Chondrocyte (in vitro differentiated cells): ENCODE measurements at places on chromosomes 11 and 22. TPM values are rescaled to one million over a fixed set of nuclear protein-coding genes. Genes with fewer than 3 reads are reported as not detected.

DNA sequence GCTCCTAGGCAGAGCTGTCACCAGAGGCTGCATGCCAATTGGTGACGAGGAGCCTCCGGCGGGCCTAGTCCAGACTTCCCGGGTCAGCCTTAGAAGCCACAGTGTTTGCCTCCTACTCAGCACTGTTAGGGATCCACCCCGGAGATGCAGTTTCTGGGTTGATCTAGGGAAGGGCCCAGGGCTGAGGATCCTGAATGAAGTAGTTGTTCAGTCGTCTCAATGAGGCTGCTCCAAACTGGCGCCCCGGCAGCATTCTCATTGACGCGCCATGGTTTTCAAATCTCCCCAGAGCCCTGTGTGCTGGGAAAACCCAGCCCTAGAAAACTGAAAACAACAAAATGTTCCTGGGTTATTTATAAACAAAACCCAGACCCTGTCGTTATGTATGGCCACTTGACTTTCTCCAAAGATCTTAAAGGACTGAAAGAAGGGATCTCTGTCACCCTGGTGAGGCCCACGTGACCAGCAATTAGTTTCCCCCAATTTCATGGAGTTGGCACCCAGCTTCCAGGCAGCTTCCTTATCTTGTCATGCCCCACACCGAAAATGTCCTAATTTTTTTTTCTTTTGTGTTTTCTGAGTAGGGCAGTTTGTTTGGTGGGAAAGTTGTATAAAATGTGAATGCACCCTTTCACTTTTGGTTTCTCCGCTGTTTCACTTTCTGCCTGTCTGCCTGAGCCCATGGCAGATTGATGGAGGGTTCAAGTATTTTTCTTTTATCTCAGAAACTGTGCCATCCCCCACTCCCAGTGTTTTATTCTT is 2.0 kb upstream of the EHD1 start:
- no peaks in the 10 kb centered on the region for H3K27me3 ChIP-seq

DNA sequence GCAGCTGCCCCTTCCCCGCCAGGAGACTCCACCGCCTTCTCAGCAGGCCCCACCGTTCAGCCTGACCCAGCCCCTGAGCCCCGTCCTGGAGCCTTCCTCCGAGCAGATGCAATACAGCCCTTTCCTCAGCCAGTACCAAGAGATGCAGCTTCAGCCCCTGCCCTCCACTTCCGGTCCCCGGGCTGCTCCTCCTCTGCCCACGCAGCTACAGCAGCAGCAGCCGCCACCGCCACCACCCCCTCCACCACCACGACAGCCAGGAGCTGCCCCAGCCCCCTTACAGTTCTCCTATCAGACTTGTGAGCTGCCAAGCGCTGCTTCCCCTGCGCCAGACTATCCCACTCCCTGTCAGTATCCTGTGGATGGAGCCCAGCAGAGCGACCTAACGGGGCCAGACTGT is 42.6 kb downstream of the PPP2R1B start:
- no peaks in the 10 kb centered on the region for H3K27me3 ChIP-seq
- H3K4me3 ChIP-seq = no peak overlapping the region
- no peak overlapping the region for H3K27ac ChIP-seq
- H3K4me1 ChIP-seq = peaks cover 11% of the 10 kb centered on the region
- no peak for DNase-seq
- peaks cover 32% of the 10 kb centered on the region for H3K36me3 ChIP-seq

- DNase-seq = no peak
- H3K36me3 ChIP-seq = no peaks in the 10 kb centered on the region
- H3K4me3 ChIP-seq = no peak overlapping the region
- H3K4me1 ChIP-seq = peaks cover 52% of the 10 kb centered on the region
- peak overlapping the region; percentile 69 for H3K27ac ChIP-seq
- H3K27me3 ChIP-seq = no peaks in the 10 kb centered on the region
Measured at GRCh38 chr22:30225220-30225927, 21.2 kb downstream of the LIF start.

DNA sequence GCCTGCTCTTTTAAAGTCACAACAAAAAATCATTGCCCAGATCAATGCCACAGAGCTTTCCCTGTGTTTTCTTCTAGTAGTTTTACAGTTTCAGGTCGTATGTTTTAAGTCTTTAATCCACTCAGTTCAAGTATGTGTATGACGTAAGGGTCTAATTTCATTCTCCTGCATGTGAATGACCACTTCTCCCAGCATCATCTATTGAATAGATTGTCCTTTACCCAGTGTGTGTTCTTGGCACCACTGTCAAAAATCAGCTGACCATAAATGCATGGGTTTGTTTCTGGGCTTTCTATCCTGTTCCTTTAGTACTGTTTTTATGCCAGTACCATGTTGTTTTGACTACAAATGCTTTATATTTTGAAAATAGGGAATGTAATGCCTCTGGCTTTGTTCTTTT is 28.1 kb downstream of the INTS4 start:
- no peaks in the 10 kb centered on the region for H3K27me3 ChIP-seq
- peaks cover 11% of the 10 kb centered on the region for H3K36me3 ChIP-seq
- DNase-seq = no peak

DNA sequence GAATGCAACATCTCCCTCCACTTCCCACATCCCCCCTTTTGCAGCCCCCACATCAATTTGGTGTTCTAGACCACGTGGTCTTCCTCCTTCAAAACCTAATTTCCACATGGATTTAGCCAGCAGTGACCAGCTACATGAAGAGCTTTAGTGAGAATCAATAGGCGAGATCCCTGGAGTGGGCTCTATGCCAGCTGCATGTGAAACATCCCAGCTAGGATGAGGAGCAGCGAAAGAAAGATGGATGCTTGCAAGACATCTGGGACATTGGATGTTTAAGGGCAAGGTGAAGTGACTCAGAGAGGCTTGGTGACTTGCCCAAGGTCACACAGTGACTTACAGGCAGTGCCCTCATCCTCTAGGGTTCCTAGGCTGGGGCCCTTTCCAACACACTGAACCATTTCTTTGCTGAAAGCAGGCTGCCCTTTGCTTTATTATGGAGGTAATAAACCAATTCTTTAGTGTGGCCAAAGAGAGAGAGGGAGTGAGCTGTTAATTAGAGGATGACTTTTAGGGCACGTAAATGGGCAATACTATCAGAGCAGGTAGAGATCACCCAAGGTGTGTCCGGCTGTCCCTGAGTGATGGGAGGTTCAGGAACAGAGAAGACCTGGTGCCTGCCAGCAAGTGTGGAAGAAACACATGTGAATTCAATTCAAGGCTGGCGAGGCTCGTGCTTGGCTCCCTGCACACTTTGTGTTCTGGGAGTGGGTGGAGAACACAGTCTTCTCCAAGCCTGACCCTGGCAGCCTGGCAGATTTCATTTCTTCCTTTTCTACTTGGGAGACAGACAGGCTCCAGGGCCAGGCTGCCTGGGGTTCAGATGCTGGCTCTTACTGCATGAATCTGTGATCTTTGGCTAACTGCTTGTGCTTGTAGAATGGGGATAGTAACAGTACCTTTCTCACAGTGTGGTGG is 24.0 kb downstream of the TSPAN18 start:
- H3K27me3 ChIP-seq = peaks cover 4% of the 10 kb centered on the region
- peaks cover 37% of the 10 kb centered on the region for H3K4me1 ChIP-seq
- H3K27ac ChIP-seq = no peak overlapping the region

DNA sequence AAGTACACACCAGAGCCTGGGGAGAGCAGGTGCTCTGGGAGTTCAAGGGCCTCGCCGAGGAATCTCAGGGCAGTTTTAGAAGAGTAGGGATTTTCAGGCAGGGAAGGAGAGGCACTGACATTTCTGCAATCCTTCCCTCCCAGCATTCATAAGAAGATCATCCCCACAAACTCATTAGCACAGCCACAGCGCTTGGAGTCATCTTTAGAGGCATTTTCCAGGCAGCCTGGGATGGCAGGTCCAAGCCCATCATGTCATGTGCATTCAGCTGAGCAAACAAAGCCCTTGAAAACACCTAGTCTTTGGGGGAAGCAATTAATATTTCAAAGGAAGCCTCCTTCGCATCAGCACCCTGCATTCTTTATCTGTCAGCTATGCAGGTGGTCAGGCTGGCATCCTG is 43.8 kb downstream of the MAP6 start:
- peaks cover under 1% of the 10 kb centered on the region for H3K27me3 ChIP-seq
- peaks cover 22% of the 10 kb centered on the region for H3K4me1 ChIP-seq
- H3K27ac ChIP-seq = no peak overlapping the region
- H3K36me3 ChIP-seq = no peaks in the 10 kb centered on the region
- no peak for DNase-seq
- no peak overlapping the region for H3K4me3 ChIP-seq

DNA sequence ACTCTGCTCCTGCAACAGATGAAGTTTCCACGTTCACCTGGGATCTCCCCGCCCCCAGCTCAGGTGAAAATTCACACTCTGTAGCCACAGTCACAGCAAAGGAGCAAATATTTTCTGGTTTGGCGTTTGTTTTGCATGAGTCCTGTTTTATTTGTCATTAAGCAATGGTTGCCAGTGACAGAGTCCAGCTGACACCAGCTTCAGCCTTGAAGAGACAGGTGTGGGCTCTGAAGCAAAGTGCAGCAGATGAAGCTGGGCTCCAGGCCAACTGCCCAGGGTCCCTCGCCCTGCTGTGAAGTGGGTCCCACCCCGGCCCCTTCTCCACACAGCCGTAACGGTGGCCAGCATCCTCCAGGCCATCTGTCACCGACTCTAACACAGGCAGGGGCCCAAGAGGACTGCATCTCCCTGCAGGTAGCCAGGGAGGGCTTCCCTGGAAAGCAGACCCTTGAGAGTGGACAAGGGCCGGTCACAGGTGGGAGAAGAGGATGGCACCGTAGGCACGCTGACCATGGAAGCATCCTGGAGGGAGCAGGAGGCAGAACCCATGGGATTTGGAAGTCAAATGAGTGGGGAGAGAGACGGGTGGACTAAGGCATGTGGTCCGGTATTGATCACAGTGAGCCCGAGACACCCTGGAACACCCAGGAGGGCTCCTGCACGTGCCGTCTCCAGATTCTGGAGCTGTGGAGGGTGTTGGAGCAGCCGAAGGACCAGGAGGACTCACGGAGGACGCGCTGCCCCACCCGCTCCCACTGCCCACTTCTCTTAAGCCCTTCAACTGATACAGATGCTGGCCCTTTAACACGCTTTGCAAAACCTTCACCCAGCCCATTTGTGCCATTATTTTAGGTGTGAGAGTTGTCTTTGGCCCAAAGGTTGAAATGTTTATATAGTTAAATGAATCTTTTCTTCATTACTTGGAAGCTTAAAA is 294.5 kb downstream of the BRD1 start:
- H3K27me3 ChIP-seq = peaks cover 34% of the 10 kb centered on the region
- no peaks in the 10 kb centered on the region for H3K36me3 ChIP-seq
- no peak overlapping the region for H3K4me3 ChIP-seq
- peak; percentile 55 for DNase-seq
- H3K4me1 ChIP-seq = no peaks in the 10 kb centered on the region
- H3K27ac ChIP-seq = no peak overlapping the region

- no peak for DNase-seq
- H3K4me1 ChIP-seq = no peaks in the 10 kb centered on the region
- H3K27me3 ChIP-seq = peaks cover 38% of the 10 kb centered on the region
- H3K4me3 ChIP-seq = no peak overlapping the region
- no peak overlapping the region for H3K27ac ChIP-seq
Measured at GRCh38 chr11:121365304-121365703, 72.7 kb downstream of the SC5D start.

DNA sequence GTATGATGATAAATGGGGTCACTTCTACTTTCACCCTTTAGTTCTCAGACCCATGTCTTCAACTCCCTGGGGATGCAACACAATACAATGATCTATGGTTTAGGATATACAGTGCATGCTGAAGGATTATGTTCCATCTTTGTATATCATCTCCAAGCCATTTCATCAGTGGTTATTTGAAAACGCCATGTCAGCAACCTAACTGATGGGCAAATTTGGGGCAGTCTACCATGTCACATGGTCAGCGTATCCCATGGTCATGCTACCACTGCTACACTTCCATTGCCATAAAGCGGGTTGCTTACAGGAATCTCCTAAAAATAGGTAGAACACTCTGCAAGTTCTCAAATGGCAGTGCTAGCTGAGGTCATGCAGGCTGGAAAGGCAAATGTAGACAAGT is 236.5 kb upstream of the ISX start:
- no peaks in the 10 kb centered on the region for H3K27me3 ChIP-seq
- H3K4me3 ChIP-seq = no peak overlapping the region
- no peak for DNase-seq

DNA sequence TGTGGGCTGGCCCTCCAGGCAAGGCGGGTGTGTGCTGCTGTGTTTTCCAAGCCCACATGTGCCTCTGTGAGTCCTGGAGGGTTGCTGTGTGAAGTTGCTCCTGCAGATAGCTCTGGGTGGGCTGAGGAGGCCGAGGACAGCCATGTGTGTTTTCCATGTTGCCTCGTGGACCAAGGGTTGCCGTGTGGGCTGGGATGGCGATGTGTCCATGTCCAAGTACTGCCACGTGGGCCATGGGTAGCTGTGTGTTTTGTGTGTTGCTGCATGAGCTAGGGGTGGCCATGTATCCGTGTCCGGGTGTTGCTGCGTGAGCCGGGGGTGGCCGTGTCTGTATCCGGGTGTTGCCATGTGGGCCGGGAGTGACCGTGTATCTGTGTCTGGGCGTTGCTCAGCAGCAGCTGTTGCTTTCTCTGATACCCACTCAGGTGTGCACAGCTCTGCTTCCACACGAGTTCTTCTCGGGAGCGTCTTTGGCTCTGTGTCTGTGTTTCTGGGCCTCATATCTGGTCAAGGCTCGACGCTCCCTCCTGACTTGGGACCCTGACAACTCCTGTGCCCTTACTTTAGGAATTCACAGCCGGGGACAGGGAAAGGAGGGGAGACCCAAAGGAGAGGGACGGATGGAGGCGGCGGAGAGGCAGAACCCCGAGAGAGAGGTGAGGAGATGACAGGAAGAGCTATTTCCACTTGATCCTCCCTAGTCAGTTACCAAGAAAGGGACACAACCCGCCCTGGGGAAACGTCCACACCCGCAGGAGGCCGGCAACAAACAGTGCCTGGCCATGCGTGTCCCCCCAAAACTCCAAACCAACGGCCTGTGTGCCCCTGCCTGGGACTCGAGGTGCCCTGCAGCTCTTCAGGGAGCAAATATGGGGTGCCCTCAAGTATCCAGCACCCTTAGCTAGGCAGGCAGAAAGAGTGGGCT is 83.1 kb downstream of the PHF21B start:
- H3K27ac ChIP-seq = no peak overlapping the region
- no peaks in the 10 kb centered on the region for H3K36me3 ChIP-seq
- H3K4me3 ChIP-seq = no peak overlapping the region
- DNase-seq = peak; percentile 91
- no peaks in the 10 kb centered on the region for H3K4me1 ChIP-seq

GRCh38 chr11:67983951-67984350 is 19.9 kb downstream of the UNC93B1 start:
- peaks cover 26% of the 10 kb centered on the region for H3K27me3 ChIP-seq
- no peaks in the 10 kb centered on the region for H3K36me3 ChIP-seq
- H3K4me1 ChIP-seq = no peaks in the 10 kb centered on the region

GRCh38 chr11:112727341-112727841 is 233.8 kb upstream of the NCAM1 start:
- no peaks in the 10 kb centered on the region for H3K36me3 ChIP-seq
- DNase-seq = no peak
- no peak overlapping the region for H3K27ac ChIP-seq
- no peaks in the 10 kb centered on the region for H3K4me1 ChIP-seq

GRCh38 chr11:64101461-64101860 is 64.5 kb downstream of the MACROD1 start:
- H3K27ac ChIP-seq = no peak overlapping the region
- peaks cover 19% of the 10 kb centered on the region for H3K27me3 ChIP-seq
- peaks cover 5% of the 10 kb centered on the region for H3K36me3 ChIP-seq
- DNase-seq = no peak
- H3K4me3 ChIP-seq = no peak overlapping the region

- no peaks in the 10 kb centered on the region for H3K27me3 ChIP-seq
- peaks cover 7% of the 10 kb centered on the region for H3K36me3 ChIP-seq
- DNase-seq = no peak
- peak overlapping the region; percentile 96 for H3K27ac ChIP-seq
Measured at GRCh38 chr11:120432056-120433018, 79.2 kb upstream of the GRIK4 start.

Gene DDI1
- total RNA-seq = not detected in 3 replicates

Gene USH1C
- 0.72 to 0.92 TPM in 2 of 3 replicates, not detected in the other for total RNA-seq

Gene PIK3IP1
- total RNA-seq = 5.0 to 6.8 TPM (median 5.6 TPM) in 3 replicates

Gene PARVB
- 21.2 to 35.6 TPM (median 33.6 TPM) in 3 replicates for total RNA-seq

Gene JHY
- total RNA-seq = 7.4 to 7.8 TPM (median 7.7 TPM) in 3 replicates

Gene ANKK1
- total RNA-seq = 0.36 TPM in 1 of 3 replicates, not detected in the others

Gene SLCO2B1
- 6.0 to 19.5 TPM (median 19.2 TPM) in 3 replicates for total RNA-seq

Gene MMP7
- total RNA-seq = 0.50 to 0.51 TPM in 2 of 3 replicates, not detected in the other
